ENCODE measurements at places on chromosomes 4 and X.

DNA sequence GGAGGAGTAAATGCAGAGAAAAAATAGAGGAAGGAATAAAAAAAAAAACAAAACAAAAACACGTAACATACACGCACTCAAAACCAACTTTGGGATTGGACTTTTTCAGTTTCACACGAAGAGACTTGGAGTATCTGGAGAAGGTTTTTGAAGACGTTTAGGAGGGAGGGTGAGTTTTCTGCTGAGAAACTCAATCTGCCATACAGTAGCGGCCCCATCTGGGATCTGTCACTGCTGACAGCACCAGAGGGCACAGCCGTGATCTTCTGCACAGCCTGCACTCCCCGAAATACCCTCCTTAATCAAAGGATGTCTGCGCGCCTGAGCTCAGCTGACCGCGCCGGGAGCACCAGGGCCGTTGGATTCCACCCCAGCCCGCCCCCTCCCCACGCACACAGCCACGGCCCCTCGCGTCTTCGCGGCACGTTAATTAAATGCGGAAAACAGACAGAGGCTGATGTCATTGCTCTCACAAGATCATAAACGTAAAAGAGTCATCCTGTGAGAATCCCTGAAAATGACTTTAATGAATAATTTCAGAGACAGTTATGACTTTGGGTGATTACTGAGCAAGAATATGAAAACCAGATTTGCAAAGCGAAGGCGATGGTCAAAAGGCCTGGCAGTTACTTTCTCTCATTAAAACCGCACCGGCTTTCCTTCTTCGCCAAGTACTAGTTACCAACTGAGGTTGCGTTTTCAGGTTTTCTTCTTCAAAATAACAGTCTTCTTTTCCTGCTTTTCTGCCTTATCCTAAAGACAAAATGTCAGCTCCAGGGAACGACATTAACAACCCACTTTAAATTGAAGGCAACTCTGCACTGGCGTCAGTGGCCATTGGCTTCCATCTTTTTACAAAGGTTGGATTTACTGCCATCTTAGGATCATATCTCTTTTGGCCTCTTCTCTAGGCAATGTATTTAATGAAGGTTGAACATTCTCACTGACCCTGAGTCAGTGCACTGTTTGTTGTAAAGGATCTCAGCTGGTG, 10.6 kb downstream of the HAND2 start:
- DNase-seq: no peak

GRCh38 chr4:86910369-86910768, 18.1 kb upstream of the C4orf36 start:
- DNase-seq: no peak

DNA sequence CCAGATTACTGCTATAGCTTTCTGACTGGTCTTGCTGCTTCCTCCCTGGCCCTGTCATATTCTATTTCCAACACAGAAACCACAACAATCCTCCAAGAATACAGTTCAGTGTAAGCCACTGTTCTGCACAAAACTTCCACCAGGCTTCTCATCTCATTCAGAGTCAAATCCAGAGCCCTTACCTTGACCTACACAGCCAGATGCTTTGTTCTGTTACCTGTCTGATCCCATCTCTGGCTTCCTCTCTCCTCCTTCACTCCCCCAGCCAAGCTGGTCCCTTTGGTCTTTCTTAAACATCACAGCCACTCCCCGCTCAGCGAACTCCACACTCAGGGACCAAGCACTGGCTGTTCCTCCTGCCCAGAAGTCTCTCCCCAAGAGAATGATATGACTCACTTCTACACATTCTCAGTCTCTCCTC, 84.8 kb upstream of the BMP2K start:
- DNase-seq: no peak

- no peak for DNase-seq
These were observed 310.0 kb upstream of the PCDH10 start for GRCh38 chr4:132839070-132839469.

DNA sequence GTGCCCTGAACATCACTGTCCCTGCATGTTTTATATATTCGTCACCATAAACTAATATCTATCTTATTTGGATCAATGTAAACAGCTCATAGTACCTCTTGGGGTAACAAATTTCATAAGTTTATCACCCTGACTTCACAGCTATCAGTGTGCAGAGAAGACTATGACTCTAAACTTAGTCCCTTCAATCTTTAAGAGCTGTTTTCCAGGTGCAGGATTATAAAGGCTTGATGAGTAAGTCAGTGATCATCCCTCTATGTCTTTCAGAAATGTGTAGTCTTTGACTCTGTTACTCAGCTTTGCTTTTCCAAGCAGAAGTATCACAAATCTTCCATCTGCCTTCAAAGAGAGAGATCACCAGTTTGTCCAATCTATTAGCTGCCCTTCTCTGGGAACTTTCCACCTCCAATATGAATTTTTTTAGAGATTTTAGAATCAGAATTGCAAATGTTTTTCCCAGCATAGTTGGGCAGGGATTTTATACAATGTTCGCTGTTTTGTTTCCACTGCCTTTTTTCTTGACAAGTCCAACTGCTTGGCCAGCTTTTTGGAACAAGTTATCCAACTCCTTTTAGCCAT, 45.1 kb upstream of the TSPAN7 start:
- no peak for DNase-seq

DNA sequence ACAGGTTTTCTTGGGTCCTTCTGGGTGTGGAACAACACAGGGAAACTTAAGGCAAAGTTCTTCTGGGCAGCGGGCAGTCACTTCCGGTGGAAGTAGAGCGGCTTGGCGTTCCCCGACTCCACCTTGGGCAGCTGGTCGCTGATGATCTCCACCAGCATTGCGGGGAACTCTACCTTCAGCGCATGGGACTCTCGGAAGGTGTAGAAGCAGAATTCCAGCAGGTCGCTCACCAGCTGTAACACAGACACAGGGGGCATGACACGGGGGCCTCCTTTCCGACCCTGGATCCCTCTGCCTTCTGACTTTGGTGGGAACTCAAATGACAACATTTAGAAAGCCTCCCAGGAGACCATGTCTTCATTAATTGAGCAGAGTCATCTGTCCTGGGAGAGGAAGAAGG, 349.4 kb downstream of the ARHGAP10 start:
- no peak for DNase-seq

- DNase-seq: no peak
These were observed 42.5 kb downstream of the HTT start for GRCh38 chr4:3116955-3117354.

- no peak for DNase-seq
These were observed 1.0 kb upstream of the PPP2R3B start for GRCh38 chrX:387729-388128.

DNA sequence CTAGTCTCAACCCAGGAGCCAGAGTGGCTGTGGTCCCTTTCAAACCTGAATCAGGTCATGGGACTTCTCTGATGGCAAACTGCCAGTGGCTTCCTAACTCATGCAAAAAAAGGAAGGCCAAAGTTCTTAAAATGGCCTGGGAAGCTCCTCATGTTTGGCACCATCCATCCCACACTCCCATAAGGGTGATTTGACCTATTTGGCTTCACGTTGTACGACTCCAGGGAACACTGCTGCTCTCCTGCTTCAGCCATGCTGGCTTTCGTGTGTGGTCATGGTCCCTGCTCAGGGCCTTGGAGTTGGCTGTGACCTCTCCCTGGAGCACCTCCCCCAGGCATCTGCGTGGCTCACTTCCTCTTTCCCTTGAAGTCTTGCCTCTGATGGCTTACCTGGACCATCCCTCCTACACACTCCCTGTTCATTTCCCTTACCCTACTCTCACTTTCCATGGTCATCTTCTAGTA, 12.8 kb upstream of the TMSB4X start:
- no peak for DNase-seq

DNA sequence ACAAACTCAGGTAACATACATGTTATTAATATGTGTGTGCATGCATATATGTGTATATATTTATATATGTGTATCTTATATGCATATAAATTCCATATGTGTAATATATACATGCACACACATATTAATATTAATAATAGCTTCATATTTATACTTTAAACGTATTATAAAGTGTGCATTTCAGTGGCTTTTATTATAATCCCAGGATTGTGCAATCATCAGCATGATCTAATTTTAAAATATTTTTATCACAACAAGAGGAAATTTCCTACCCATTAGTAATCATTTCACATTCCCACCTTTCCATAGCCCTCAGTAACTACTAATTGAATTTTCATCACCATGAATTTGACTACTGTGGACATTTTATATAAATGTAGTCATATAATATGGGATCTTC, 2211.9 kb upstream of the TENM3 start:
- no peak for DNase-seq

GRCh38 chr4:77903186-77903585, 40.6 kb downstream of the MRPL1 start:
- no peak for DNase-seq

GRCh38 chrX:120795301-120795700, 80.4 kb downstream of the CT47B1 start:
- DNase-seq: no peak

All from stimulated activated CD4-positive, alpha-beta T cell treated with anti-CD3 and anti-CD28 coated beads, Interleukin-12 subunit alpha, Interleukin-12 subunit beta, amount 100 ng/mL, for 48 hours (primary cell).